ENCODE measurements at places on chromosomes 7 and 10. TPM values are rescaled to one million over a fixed set of nuclear protein-coding genes. Genes with fewer than 3 reads are reported as not detected.

DNA sequence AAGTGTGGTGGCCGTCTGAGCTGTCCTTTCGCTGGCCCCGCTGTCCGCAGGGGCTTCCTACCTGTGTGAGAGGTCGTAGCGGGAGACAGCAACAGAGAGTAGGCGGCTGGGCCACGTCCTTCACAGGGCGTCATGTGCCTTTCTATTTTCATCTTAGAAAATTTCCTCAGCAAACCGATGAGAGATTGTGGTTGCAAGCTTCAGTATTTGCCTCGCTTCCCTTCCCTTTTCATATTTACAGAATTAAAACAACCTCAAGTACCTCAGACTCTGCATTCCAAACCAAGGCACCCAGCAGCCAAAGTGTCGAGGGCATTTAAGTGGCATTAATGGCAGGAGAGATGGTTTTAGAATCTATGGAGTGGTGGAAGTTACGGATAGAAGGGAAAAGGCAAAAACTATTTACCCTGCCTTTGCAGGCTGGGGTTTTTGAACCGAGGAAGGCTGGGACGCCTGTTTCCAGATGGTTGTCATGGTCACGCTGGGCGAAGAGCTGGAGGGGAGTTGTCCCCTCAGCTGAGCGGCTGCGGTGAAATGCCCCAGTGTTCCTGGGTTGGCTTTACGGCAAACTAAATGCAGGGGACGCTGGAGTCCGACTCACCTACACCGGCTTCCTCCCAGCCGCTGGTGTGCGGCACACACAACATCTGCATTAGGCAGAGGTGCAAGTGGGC lies 41.9 kb downstream of the WIPI2 start:
- peaks cover 12% of the 10 kb centered on the region for H3K4me1 ChIP-seq
- no peak for DNase-seq
- no peak overlapping the region for H3K4me3 ChIP-seq
- H3K27ac ChIP-seq = no peak overlapping the region

DNA sequence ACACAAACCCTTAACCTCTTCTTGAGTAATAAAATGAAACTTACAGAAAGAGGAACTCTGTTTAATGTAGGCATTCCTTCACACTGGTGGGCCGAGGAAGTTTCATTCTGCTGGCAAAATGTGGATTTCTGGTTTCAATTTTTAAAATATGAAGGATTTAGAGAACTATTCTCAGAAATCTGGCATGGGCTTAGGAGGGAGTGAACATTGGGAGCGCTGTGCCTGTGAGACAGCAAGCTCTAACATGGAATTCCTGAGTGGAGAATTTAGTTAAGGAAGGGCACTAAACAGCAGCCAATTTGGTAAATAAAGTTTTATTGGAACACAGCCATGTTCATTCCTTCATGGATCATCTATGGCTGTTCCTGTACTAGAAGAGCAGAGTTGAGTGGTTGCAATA lies 751.8 kb upstream of the IGFBP3 start:
- H3K27me3 ChIP-seq = no peaks in the 10 kb centered on the region
- no peak overlapping the region for H3K4me3 ChIP-seq
- H3K27ac ChIP-seq = no peak overlapping the region
- DNase-seq = no peak
- H3K36me3 ChIP-seq = no peaks in the 10 kb centered on the region

GRCh38 chr7:12738665-12739064 lies 51.2 kb downstream of the ARL4A start:
- no peak for DNase-seq
- H3K27me3 ChIP-seq = no peaks in the 10 kb centered on the region

GRCh38 chr10:71338728-71339495 lies 19.9 kb downstream of the SLC29A3 start:
- H3K27ac ChIP-seq = no peak overlapping the region
- no peaks in the 10 kb centered on the region for H3K4me1 ChIP-seq
- H3K27me3 ChIP-seq = no peaks in the 10 kb centered on the region
- DNase-seq = no peak

GRCh38 chr7:55339033-55340000 lies 25.8 kb upstream of the LANCL2 start:
- no peaks in the 10 kb centered on the region for H3K36me3 ChIP-seq
- H3K4me1 ChIP-seq = no peaks in the 10 kb centered on the region
- H3K4me3 ChIP-seq = no peak overlapping the region
- no peak overlapping the region for H3K27ac ChIP-seq

GRCh38 chr10:129101232-129101980 lies 365.6 kb upstream of the MGMT start:
- H3K36me3 ChIP-seq = no peaks in the 10 kb centered on the region
- DNase-seq = no peak
- peaks cover under 1% of the 10 kb centered on the region for H3K27me3 ChIP-seq
- no peak overlapping the region for H3K27ac ChIP-seq
- peaks cover 18% of the 10 kb centered on the region for H3K4me1 ChIP-seq

- no peaks in the 10 kb centered on the region for H3K36me3 ChIP-seq
- H3K27ac ChIP-seq = peak overlapping the region; percentile 50
- peak; percentile 16 for DNase-seq
- H3K27me3 ChIP-seq = peaks cover 17% of the 10 kb centered on the region
- H3K4me3 ChIP-seq = no peak overlapping the region
Measured at GRCh38 chr7:116588225-116588624, 63.4 kb downstream of the CAV1 start.

- DNase-seq = no peak
- H3K4me1 ChIP-seq = no peaks in the 10 kb centered on the region
- H3K27ac ChIP-seq = no peak overlapping the region
- no peak overlapping the region for H3K4me3 ChIP-seq
- peaks cover 2% of the 10 kb centered on the region for H3K27me3 ChIP-seq
Measured at GRCh38 chr7:18019555-18019954, 8.1 kb downstream of the PRPS1L1 start.

DNA sequence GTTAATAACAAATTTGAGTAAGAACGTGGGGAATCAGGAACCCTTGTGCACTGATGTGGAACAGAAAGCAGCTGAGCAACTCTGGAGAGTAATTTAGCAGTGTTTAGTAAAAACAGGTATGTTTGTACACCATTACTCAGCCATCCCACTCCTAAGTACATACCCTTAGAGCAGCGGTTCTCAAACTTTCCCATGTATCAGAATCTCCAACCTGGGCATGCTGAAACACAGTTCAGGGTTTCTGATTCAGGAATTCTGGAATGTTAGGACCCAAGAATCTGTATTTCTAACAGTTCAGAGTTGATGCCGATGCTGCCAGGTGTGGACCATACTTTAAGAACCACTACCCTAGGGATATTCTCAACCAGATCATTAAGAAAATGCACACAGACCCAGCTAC lies 5.1 kb downstream of the SGMS1 start:
- H3K27ac ChIP-seq = no peak overlapping the region
- H3K27me3 ChIP-seq = peaks cover 2% of the 10 kb centered on the region
- no peak for DNase-seq
- peaks cover 48% of the 10 kb centered on the region for H3K4me1 ChIP-seq
- peak overlapping the region; percentile 13 for H3K4me3 ChIP-seq
- peaks cover 2% of the 10 kb centered on the region for H3K36me3 ChIP-seq

- H3K4me1 ChIP-seq = no peaks in the 10 kb centered on the region
- H3K27ac ChIP-seq = no peak overlapping the region
- no peaks in the 10 kb centered on the region for H3K27me3 ChIP-seq
- H3K4me3 ChIP-seq = no peak overlapping the region
- H3K36me3 ChIP-seq = no peaks in the 10 kb centered on the region
- no peak for DNase-seq
Measured at GRCh38 chr10:5492929-5493576, 6.3 kb downstream of the CALML5 start.

- H3K27ac ChIP-seq = no peak overlapping the region
- peaks cover 1% of the 10 kb centered on the region for H3K27me3 ChIP-seq
- H3K4me3 ChIP-seq = no peak overlapping the region
- no peaks in the 10 kb centered on the region for H3K36me3 ChIP-seq
Measured at GRCh38 chr7:135704074-135704473, 23.9 kb downstream of the SLC13A4 start.

- H3K4me3 ChIP-seq = no peak overlapping the region
- H3K4me1 ChIP-seq = no peaks in the 10 kb centered on the region
- H3K27ac ChIP-seq = no peak overlapping the region
Measured at GRCh38 chr7:42161719-42162118, 75.3 kb downstream of the GLI3 start.

DNA sequence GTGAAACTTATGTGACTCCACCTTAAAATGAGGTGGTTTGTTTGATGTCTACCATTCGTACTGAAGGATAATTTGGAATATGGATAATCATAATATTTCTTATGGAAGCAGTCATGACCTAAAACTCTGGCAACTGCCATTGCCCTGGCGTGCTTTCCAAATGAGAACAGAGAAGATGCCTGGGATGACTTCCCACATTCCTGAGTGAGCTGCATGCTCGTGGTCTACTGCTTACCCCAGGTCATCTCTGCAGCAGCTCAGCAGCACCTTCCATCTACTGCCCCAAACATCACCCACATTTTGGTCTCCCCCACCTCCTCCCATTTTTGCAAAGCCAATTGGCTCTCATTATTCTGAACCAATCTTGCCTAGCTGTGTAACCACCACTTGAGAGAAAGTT lies 40.1 kb downstream of the LYZL1 start:
- H3K36me3 ChIP-seq = no peaks in the 10 kb centered on the region
- no peak overlapping the region for H3K27ac ChIP-seq
- H3K27me3 ChIP-seq = peaks cover 3% of the 10 kb centered on the region
- no peak overlapping the region for H3K4me3 ChIP-seq
- H3K4me1 ChIP-seq = no peaks in the 10 kb centered on the region
- no peak for DNase-seq

DNA sequence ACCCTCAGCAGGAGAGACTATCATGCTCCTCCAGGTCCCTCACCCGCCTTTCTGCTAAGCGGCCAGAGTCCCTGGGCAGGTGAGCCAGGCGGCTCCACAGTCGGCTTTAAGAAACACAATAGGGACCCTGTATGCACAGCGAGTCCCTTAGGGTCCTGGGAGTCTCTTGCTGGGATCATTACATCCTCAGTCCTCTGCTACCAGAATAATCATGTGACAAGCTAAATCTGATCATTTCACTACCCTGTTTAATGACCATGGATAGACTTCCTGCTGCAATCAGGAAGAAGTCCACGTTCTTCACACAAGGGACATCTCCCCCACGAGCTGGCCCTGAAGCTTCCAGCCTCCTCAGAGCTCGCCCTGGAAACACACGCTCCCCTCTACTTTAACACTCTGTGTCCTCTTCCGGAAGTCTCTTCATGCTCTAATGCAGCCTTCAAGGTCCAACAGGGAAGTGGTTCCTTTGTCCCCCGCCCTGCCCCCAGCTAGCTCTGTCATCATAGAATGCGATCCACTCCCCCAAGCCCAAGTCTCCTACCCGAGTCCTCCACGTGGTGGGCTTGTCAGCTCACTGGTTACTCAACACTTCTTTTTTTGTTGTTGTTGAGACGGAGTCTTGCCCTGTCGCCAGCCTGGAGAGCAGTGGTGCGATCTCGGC lies 101.5 kb downstream of the RNF216 start:
- peaks cover 42% of the 10 kb centered on the region for H3K4me1 ChIP-seq
- DNase-seq = no peak
- H3K36me3 ChIP-seq = peaks cover 7% of the 10 kb centered on the region
- no peak overlapping the region for H3K27ac ChIP-seq
- no peaks in the 10 kb centered on the region for H3K27me3 ChIP-seq

DNA sequence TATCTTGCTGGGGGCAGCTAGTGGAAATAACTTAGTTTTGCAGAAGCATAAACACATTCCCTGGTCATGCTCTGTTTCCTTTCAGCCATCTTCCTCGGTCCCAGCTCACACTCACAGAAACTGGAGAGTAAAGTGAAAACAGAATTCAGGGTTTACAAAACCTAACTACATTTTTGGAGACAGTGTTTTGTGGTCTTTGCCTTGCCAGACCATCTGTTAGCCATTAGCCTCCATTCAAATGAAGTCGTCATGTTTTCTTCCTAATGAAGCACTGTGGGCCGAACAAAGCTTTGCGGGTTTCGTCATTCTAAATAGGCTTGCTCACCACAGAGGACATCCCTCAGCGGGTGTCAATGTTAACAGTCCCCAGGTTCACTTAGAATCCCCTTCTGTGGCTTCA lies 214.6 kb upstream of the TMEM72 start:
- no peak overlapping the region for H3K27ac ChIP-seq
- DNase-seq = no peak
- H3K27me3 ChIP-seq = no peaks in the 10 kb centered on the region
- H3K36me3 ChIP-seq = no peaks in the 10 kb centered on the region
- no peak overlapping the region for H3K4me3 ChIP-seq

Gene LIPJ
- total RNA-seq = not detected

Gene CALCR
- total RNA-seq = not detected

Gene LRRC4
- 1.3 TPM for total RNA-seq

Gene PIP
- not detected for total RNA-seq

Gene IL6
- total RNA-seq = 0.54 TPM

Gene MYO3A
- total RNA-seq = not detected

Gene FAM13C
- not detected for total RNA-seq
